ENCODE measurements at places on chromosomes 7 and 10.

DNA sequence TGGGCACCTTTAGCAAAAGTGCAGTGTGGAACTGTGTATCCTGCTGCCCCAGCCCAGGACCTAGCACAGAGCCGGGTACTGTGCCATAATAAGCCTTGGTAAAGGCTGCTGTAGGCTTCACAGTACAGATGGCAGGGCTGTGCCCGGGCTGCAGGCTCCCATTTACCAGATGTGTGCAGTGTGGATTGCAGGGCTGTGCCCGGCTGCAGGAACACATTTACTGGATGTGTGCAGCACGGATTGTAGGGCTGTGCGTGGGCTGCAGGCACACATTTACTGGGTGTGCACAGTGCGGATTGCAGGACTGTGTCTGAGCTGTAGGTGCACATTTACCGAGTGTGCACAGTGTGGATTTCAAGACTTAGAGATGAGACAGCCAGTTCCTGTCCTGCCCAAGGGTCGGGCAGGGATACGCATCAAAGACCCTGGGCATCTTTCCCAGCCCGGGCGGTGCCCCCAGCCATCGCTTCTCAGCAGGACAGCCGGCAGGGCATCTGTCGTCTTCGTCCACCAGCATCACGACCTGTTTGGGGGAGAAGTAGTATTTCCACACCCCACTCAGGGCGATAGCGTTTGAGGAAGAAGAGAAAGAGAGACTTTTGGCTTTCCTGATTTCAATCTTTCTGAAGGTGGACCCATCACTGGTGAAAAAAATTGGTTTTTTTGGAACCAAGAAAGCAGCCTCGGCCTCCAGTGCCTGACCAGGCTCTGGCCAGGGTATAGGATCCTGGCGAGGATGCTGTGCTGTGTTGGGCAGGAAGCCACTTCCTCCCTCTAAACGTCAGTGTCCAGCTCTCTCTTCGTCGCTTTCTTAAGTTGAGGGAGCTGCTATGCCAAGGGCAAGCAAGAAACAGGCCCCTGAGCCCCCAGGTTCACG lies 180.8 kb downstream of the CUX1 start:
- DNase-seq, result no peak

- DNase-seq, result peak; percentile 47
Observed at GRCh38 chr10:103470761-103471653, 8.0 kb downstream of the CALHM3 start.

GRCh38 chr10:11823122-11823988 lies at the start of gene PROSER2:
TSS of gene PROSER2 (plus strand) at chr10:11823356. CDS start at chr10:11852078, 28,722 bp downstream.
- DNase-seq, result no peak

DNA sequence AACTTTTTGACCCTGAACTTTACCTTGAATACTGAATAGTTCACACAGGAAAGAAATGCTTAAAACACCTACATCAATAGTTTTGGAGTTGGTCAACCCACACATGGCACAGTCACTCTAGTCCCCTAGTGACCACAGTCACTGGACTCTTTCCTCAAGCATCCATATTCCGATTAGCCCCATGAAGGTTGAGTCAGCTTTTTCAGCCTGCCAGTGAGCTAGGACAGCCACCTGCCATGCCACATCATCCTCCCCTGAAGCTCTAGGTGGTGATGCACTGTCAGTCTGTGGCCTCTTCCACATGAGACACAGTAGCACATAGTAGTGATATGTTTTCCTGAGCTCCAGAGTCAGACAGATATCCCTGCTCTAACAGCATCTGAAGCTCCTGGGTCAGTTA lies 537.2 kb downstream of the XPNPEP1 start:
- no peak for DNase-seq

GRCh38 chr10:78046711-78047269 lies 13.1 kb downstream of the RPS24 start:
- DNase-seq, result no peak

GRCh38 chr10:118818621-118819221 lies 64.0 kb upstream of the CACUL1 start:
- no peak for DNase-seq

DNA sequence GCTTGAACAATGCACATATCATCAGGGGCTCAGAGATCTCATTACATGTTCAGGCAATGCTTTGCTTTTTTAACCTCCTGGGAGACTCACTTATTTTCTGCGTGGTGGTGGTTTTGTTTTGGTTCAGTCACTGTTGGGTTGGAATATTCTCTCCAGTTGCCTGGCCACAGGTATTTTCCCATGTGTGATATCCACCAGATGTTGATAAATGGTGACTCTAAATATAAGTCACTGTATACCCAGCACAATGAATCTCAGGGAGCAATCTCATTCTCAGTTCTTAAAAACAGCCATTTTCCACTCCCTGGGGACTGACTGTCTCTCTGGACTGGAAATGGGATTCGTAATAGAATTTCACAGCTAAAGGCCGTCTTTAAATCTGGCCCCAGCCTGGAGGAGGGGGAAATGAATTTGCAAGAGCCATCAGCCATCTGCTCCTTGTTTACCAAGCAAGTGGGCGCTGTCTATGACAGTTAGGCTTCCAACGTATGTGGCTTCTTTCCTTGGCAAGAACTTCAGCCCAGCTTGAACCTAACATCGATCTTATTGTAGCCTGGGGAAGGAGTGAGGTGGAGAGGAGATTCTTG lies 1106.2 kb downstream of the NRG3 start:
- DNase-seq, result no peak
